ENCODE measurements at places on chromosomes 1 and 21.

DNA sequence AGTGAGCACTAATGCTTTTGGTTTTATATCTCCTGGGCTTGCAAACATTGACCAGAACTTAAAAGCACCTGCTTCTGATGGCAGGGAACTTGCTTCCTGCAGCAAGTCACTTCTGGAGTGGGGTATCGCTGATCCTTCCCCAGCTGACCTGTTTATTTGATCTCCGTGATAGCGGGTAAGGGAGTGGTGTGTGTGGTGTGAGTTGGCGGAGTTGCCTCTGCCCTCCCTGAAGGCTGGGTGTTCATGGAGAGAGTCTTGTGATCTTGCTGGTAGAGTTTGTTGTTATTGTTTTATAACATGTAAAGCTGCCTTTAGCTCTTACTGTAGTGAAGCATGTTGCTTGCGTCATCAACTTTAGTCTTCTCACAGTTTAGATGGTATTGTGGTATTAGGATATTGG lies 3.9 kb downstream of the MFN2 start:
- no peak for DNase-seq

- no peak for DNase-seq
These were observed 6.1 kb downstream of the B3GALT6 start for GRCh38 chr1:1237874-1238701.

DNA sequence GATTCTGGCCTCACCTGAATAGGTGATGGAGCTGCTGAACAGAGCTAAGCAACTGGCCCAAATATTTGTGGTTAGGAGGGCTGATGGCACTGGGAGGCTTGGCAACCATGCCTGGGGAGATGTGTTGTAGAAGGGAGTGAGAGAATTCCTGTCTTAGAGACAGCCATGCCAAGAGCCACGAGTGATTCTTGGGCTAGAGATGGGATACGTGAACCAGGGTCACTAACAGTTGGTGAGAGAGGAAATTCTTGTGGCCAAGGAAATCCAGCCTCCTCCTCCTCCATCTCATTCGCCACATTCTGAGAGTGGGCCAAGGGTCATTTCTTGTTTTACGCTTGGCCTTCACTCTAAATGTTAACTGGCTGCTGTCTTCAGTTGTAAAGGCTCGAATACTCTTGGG lies 46.3 kb downstream of the NGF start:
- no peak for DNase-seq

GRCh38 chr1:67766141-67766978 lies 66.9 kb downstream of the GNG12 start:
- DNase-seq: peak; percentile 48

DNA sequence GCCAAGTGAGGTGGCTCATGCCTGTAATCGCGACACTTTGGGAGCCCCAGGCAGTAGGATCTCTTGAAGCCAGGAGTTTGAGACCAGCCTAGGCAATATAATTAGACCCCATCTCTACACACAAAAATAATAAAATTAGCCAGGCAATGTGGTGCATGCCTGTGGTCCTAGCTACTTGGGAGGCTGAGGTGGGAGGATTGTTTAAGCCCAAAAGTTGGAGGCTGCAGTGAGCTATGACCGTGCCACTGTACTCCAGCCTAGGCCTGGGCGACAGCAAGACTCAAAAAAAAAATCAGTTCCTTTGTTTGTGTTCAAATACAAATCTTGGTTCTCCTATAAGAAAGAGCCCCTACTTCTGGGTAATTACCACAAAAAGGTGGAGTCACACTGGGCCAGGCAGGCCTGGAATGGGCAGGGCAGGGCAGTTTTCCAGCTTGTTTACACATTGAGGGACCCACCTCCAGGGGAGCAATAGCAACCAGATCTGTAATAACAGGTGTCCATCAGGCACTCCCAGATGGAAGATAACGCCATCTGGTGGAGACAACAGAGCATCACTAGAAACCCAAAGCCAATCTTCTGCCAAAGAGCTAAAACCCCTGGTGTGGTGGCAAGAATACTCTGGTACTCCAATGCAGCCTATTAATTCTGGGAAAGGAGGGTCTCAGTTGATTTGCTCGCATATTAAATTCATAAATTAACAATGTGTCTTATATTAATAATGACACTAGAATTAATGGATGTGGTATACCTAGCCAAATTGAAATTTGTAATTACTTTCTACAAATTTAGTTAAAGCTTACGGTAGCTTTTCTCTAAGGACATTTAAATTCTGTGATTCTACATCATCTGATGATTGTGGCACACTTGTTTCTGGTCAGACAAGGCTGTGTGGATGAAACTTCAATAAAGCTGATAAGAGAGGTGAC lies 13.2 kb downstream of the PPP1R15B start:
- DNase-seq: peak; percentile 77

DNA sequence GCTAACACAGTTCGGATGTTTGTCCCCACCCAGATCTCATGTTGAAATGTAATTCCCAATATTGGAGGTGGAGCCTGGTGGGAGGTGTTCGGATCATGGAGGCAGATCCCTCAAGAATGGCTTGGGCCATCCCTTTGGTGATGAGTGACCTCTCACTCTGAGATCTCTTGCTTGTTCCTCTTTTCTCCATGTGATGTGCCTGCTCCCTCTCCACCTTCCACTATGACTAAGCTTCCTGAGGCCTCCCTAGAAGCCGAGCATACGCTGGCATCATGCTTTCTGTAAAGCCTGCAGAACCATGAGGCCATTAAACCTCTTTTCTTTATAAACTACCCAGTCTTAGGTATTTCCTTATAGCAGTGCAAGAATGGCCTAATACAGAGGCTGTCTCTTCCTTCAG lies 8.1 kb upstream of the PLA2G5 start:
- DNase-seq: peak; percentile 68

DNA sequence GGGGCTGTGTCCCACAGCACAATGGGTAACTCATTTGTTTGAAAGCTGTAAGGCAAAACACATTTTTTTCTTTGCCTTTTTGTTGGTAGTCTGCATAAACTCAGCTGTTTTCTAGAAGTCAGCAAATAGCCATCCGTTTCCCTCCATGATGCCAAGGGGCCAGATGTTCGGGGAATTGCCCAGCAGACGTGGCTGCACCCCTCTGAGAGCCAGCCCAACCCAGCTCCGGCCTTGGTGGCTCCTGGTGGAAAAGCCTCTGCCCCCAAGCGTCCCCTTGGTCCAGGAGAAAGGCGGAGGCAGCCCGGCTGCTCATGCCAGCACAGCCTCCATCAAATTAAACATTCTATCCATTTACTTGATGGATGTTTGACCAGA lies 58.4 kb upstream of the ADARB1 start:
- no peak for DNase-seq

DNA sequence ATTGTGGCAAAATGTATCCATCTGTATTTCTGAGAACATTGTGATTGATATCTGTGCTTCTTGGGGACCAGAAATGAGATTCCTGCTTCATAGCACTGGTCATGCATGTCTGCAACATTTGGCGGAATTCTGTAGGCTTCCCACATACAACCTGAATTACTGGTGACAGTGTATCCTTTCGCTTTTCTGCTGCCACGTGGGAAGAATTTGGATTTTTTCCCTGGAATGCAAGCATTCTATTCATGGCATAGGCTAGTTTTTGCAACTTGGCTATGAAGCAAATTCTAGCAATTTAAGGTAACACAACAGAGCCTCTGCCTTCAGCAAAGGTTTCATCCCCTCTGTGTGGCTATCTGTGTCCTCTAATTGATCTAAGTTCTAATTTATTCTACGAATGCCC lies 85.9 kb downstream of the BCAR3 start:
- no peak for DNase-seq

GRCh38 chr21:19350286-19350685 lies 946.7 kb upstream of the TMPRSS15 start:
- no peak for DNase-seq

- DNase-seq: peak; percentile 62
These were observed 479 bp downstream of the POGK start for GRCh38 chr1:166839600-166840308.

DNA sequence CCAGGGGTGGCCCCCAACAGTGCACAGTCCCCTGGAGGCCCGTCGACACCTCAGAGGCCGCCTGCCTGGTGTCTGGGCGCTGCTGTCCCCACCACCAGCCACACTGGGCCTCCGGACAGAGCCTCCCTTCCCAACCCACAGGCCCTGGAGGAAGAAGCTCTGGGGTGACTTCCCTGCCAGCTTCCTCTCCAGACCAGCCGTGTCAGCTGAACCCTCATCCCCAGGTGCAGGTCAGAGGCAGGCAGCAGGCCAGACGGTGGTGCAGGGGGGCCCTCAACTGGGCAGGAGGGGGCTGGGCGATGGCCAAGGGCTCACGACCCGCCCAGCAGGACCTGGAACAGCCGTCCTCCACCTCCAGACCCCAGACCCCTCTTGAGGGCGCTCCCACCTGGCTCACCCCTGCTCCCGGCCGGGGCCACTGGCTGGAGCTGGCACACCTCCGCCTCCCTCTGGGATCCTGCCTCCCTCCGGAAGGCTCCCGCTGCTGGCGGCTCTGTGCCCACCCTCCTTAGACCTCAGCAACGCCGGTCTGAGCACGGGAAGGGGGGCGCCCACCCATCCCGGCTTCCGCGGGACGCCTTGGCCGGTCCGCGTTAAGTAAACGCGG lies 520 bp downstream of the TNFRSF18 start:
- peak; percentile 50 for DNase-seq

GRCh38 chr21:30434033-30434631 lies 4.1 kb downstream of the KRTAP13-4 start:
- peak; percentile 51 for DNase-seq

DNA sequence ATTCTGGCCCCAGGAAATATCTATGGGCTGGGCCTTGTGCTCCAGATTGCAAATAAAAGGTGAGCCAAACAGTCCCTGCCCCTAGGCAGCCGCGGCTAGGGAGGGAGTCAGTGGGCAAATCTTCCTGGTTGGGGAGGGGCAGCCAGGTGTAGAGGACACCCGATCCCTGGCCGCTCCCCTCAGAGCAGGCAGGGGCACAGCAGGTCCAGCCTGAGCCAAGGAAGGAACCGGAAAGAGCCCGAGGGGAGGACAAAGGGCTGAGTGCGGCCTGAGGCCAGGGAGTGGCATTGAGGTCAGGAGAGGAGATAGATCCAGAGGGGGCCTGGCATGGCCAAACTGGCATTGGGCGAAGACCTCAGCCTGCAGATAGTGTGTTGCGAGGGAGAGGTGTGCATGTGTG lies 36.6 kb upstream of the ARF1 start:
- no peak for DNase-seq

GRCh38 chr1:35936838-35937237 lies 5.9 kb downstream of the AGO3 start:
- no peak for DNase-seq

DNA sequence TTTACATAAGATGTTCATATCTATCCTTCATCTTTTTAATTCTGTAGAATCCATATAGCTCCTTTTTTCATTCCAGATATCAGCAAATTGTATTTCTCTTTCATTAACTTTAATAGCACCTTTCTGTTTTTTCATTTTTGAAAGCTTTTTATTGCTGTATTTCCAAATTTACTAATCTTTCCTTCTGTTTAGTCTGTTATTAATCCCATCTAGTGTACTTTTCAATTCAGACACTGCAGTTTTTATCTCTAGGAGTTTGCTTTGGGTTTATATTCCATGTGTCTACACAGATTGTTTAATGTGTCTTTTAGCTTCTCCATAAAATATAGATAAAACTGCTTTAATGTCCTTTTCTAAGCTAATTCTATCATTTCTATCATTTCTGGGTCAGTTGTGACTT lies 37.4 kb upstream of the GUCA2A start:
- DNase-seq: no peak

GRCh38 chr1:110630839-110631663 lies 24.9 kb upstream of the KCNA2 start:
- DNase-seq: peak; percentile 63

- DNase-seq: no peak
These were observed 423 bp downstream of the SLAMF8 start for GRCh38 chr1:159827102-159827490.

DNA sequence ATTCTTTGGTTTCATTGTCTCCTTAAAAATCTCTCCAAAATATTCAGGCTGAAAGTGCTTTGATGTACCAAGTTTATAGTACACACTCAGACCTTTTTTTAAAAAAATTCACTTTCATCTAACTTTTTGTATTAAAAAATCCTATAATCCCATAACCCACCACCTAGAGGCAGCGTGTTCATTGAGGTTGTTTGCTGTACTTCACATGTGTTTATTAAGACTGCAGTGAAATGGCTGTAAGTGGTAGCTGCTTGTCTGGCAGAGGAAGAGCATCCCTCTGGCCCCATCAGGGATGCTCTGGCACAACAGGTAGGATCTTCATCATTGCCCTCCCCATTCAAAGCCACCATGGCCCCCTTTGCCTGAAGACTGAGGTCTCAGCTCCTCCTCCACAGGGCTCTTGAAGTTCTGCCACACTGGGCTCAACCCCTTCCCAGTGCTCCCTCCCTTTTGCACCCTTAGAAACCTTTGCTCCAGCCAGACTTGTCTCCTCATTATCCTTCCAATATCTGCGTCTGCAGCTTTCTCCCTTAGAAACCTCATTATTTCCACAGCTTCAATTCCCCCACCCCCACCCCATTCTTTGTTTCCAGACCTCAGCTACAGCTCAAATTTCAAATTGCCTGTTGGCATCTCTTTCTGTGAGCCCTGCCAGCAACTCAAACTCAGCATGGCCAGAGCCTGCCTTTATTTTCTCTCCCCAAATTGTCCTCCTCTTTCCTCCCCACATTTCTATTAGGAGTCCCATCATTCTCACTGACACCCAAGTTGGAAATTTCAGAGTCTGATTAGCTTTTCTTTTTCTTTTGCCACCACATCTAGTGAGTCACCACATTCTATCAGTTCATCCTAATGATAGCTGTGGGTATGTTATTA lies 369.6 kb upstream of the USP24 start:
- no peak for DNase-seq

DNA sequence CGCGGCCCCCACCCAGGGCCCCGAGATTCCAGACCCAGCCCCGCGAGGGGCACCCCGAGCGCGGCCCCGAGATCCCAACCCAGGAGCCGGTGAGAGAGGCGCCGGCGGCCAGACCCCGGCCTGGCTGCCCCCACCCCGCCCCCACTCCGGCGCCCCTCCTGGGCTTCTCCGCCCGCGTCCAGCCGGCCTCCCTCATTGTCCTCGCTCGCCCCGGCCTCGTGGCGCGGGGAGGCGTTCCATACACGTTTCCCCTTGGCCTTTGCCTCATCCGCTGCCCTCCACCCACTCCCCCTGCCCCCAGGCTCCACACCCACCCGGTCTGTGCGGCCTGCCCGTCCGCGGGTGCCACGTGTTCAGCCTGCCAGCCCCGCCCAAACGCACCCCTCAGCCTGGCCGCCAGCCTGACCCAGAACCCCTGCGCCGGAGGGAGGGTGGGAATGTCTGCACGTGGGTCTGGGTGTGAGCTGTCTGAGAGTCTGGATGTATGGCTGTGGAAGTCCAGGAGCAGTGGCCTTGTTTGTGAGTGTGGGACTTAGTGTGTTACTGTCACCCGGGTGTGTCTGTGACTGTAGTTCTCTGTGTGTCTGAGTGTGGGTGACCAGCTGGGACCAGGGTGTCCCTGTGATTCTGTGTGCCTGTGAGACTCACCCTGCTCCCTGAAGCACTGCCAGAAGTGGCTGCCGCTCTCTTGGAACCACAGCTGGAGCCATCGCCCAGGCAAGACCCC lies 681 bp downstream of the B4GALT2 start:
- DNase-seq: peak; percentile 69

DNA sequence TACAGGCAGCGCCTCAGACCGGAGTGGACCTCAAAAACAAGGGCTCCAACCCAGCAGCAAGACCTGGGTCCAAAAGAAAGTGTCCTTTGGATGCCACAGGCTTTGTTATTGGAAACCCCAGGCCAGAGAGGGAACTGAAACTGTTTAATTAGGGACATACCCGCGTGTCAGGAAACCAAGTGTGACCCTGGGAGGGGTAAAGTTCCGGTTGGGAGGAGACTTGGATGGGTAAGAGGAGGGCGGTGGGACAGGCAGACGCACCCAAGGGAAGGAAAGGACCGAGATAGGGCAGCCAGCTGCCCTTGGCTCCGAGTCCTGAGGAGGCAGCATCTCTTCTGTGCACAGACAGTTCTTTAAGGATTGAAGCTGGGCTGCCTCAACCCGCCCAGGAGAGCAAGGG lies 71.4 kb downstream of the CDC7 start:
- peak; percentile 72 for DNase-seq
